ENCODE measurements at places on chromosomes 6 and 20. TPM values are rescaled to one million over a fixed set of nuclear protein-coding genes. Genes with fewer than 3 reads are reported as not detected.

DNA sequence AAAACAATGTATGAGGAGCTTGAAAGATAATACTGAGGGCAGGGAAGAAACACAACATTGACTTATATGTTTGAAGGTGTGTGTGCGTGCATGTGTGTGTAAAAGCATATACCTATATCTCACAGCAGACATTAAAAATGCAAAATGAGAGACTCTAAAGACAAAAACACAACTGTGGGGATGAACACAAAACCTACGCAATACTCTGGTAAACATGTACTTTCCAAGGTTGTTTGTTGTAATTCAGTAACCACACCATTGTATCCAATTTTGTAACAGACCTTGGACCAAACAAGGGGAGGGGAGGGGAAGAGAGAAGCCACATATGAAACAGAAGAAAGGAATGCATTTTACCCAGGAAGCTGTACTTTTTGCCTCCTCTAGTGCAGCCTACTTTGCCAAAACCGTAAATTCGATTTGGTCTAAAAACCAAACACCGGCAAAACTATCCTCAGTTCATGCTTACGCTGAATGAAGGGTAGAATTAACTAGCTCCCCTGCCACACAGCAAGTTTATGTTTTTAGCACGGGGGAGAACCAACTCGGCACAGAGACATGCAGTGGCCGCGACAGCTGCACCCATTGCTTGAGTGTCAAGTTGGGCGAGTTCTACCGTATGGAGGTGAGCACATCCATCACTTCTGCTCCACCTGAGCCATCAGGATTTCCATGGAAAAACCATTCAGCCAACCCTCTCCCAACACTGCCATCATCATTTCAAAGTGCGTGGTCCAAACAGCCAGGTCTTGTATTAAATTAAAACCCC, 50.0 kb downstream of the CNKSR3 start:
- DNase-seq: no peak

- peak; percentile 49 for DNase-seq
Measured at GRCh38 chr6:35804996-35805736, at the start of gene LHFPL5. LHFPL5 (plus strand) TSS chr6:35805352; CDS start chr6:35805671, 319 bp downstream.

GRCh38 chr6:4309540-4309939, 174.2 kb upstream of the ECI2 start:
- no peak for DNase-seq

The APMAP gene
- total RNA-seq: 34.8 TPM

The LIN28B gene
- not detected for total RNA-seq

The HLA-DRB5 gene
- not detected for total RNA-seq
